ENCODE measurements at places on chromosomes 7 and 10.
A peak's percentile ranks its signal among the peaks of the same experiment; 100 is the strongest.

DNA sequence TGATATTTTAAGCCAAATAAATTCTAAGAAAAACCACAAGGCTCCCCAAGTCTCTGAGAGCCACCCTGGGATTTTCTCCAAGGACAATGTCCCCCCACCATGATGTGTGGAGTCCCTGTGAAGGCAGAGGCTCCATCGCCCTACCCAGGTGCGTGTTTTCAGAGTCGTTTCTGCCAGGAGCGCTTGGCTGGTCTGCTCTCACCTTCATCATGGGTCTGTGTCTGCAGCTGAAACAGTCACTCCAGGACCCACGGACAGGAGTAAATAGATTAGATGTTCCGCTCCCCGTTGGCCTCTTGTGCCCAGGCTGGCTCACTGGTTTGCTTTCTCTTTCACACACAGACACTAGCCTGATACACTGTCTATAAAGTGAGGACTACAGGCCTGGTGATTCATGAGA lies 217.5 kb downstream of the SFMBT2 start:
- peaks cover 83% of the 10 kb centered on the region for H3K36me3 ChIP-seq
- H3K27me3 ChIP-seq = no peaks in the 10 kb centered on the region
- DNase-seq = peak; percentile 55
- H3K4me1 ChIP-seq = peaks cover 30% of the 10 kb centered on the region

DNA sequence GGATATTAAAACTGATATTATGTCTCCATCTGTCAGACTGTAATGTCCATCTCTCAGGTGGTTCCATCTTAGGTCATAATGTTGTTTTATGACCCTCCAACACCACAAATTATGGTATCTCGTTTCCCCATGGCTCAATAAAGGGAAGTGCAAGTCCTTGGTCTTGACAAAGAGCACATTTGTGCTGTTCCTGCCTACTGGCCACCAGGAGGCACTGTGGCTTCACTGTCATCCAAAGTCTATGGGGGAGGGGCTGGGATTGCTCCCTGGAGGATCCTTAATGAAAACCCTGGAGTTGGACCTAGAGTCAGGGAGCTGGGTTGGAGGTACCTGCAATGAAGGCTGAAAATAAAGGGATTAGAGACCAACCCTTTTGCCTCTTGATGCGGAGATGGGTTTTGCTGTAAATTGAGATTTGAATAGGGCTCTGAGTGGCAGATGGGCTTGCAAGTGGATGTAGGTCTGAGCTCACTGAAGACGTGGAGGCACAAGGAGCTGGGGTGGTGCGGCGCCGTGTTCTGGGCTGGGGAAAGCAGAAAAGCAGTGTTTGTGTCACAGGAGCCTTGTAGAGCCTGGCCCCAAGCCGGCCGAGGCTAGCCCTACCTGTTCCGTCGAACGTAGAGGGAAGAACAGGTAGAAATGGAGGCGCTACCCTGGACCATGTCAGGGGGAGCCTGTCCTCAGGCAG lies 180.5 kb upstream of the PRSS58 start:
- H3K27ac ChIP-seq = no peak overlapping the region
- H3K36me3 ChIP-seq = no peaks in the 10 kb centered on the region
- DNase-seq = no peak
- H3K27me3 ChIP-seq = no peaks in the 10 kb centered on the region
- H3K4me3 ChIP-seq = no peak overlapping the region
- peaks cover 51% of the 10 kb centered on the region for H3K4me1 ChIP-seq

DNA sequence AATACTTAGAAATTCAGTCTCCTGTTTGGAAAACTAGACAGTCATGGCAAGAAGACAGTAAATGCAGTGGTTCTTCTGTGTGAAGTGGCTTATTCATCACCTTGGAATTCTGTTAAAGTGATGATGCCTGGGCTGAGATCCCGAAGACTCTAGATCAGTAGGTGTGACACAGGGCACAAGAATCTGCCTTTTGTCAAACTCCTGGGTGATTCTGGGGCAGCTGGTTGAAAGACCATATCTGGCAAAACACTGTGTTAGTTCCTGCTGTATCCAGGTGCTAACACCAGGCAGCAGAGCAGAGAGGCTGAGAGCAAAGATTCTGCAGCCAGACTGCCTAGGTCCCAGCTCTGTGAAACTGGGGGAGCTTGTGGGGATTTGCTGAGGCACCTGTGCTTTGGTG lies 26.5 kb downstream of the MRC1 start:
- H3K4me1 ChIP-seq = no peaks in the 10 kb centered on the region
- H3K36me3 ChIP-seq = no peaks in the 10 kb centered on the region
- peaks cover 5% of the 10 kb centered on the region for H3K27me3 ChIP-seq
- DNase-seq = no peak
- H3K27ac ChIP-seq = no peak overlapping the region

GRCh38 chr10:117681104-117681503 lies 138.6 kb downstream of the EMX2 start:
- DNase-seq = no peak
- H3K36me3 ChIP-seq = no peaks in the 10 kb centered on the region
- no peak overlapping the region for H3K27ac ChIP-seq

DNA sequence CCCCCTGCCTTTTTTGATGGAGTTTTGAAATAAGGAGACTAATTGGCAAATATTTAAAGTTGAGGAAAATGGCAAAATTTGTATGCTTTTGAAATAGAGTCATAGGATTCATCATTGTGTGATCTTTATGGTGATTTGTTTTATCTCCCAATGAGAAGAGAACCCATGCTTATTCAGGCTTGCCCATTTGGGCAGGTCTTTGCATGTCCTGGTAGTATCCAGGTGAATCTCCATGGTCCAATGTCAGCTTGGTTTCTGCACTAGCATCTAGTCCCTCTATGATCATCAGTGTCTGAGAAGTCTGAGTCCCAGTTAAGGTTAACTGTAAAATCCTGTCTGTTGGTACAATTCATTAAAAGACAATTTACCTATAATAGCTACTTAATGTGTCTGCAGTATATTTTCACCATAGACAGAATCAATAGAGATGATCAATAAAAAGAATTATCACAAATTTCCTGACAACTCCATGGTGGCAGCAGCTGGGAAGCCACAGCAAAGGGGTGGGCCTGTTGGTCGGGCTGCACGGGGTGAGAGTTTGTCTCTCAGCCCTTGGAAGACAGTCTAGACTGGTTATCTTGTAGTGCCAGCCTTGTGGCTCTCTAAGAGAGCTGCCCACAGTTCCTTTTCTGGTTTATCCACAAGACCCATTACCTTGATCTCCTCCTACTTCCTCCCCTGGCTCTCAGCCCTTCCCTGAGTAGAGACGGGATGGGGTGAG lies 22.2 kb upstream of the BMPER start:
- H3K4me1 ChIP-seq = no peaks in the 10 kb centered on the region
- DNase-seq = no peak

GRCh38 chr7:10977113-10977512 lies 3.4 kb downstream of the PHF14 start:
- no peaks in the 10 kb centered on the region for H3K27me3 ChIP-seq
- no peak overlapping the region for H3K27ac ChIP-seq
- H3K36me3 ChIP-seq = peaks cover 53% of the 10 kb centered on the region
- H3K4me3 ChIP-seq = no peak overlapping the region
- H3K4me1 ChIP-seq = peaks cover 49% of the 10 kb centered on the region
- DNase-seq = no peak

DNA sequence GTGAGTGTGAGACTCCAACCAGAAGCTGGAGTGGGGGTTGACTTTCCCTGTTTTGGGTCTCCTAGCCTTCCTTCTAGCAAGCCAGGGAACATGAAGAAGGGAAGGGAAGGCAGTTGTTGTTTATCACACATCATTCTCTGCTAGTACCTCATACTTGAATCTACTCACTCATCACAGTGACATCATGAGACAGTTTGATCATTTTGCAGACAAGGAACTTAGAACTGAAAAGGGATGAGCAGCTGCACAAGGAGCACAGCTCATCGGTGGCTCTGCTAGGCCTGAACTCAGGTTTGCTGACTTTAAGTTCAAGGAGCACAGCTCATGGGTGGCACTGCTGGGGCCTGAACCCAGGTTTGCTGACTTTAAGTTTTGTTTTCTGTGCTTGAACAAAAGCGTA lies 19.2 kb downstream of the PRXL2A start:
- no peak overlapping the region for H3K27ac ChIP-seq
- no peaks in the 10 kb centered on the region for H3K27me3 ChIP-seq
- H3K36me3 ChIP-seq = peaks cover 2% of the 10 kb centered on the region
- DNase-seq = no peak

GRCh38 chr7:42735081-42735480 lies 176.8 kb downstream of the C7orf25 start:
- peaks cover 2% of the 10 kb centered on the region for H3K27me3 ChIP-seq
- no peaks in the 10 kb centered on the region for H3K4me1 ChIP-seq
- no peak for DNase-seq
- no peak overlapping the region for H3K4me3 ChIP-seq

- H3K27me3 ChIP-seq = peaks cover 4% of the 10 kb centered on the region
- no peak overlapping the region for H3K27ac ChIP-seq
- no peak overlapping the region for H3K4me3 ChIP-seq
- no peaks in the 10 kb centered on the region for H3K4me1 ChIP-seq
Observed at GRCh38 chr7:94698275-94698674, 42.3 kb upstream of the SGCE start.

DNA sequence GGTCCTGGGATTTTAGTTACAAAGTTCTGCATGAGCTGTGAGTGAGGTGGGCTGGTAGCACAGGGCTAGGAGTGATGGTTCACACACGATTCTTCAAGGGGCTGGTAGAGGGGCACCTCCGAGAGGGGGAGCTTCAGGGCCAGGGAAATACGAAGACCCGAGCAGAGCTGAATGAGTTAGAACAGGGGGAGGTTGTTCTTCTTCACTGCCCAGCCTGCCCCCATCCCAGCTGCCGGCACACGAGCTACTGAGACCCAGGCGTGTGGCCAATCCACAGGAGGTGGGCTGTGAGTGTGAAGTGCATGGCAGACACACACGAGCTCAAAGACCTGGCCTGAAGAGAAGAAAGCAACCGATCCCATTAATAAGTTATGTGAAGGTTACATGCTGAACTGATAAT lies 256.2 kb upstream of the ZNF32 start:
- peaks cover 15% of the 10 kb centered on the region for H3K27me3 ChIP-seq
- H3K4me1 ChIP-seq = no peaks in the 10 kb centered on the region

DNA sequence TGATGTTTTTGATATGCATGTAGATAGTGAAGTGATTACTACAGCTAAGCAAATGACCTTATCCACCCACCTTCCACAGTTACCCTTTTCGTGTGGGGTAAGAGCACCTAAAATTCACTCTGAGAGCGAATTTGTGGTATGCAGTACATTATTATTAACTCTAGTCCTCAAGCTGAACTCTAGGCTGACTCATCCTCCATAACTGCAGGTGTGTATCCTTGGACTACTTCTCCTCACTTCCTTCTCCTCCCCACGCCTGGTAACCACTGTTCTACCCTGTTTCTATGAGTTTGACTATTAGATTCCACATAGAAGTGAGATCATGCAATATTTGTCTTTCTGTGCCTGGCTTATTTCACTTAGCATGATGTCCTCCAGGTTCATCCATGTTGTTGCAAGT lies 484.6 kb downstream of the GATA3 start:
- no peak for DNase-seq
- no peak overlapping the region for H3K27ac ChIP-seq
- no peak overlapping the region for H3K4me3 ChIP-seq
- no peaks in the 10 kb centered on the region for H3K36me3 ChIP-seq
- peaks cover 3% of the 10 kb centered on the region for H3K27me3 ChIP-seq

GRCh38 chr7:30572212-30572841 lies 22.4 kb upstream of the GARS1 start:
- H3K27ac ChIP-seq = no peak overlapping the region
- no peaks in the 10 kb centered on the region for H3K27me3 ChIP-seq
- no peak for DNase-seq
- no peaks in the 10 kb centered on the region for H3K4me1 ChIP-seq
- H3K4me3 ChIP-seq = no peak overlapping the region

DNA sequence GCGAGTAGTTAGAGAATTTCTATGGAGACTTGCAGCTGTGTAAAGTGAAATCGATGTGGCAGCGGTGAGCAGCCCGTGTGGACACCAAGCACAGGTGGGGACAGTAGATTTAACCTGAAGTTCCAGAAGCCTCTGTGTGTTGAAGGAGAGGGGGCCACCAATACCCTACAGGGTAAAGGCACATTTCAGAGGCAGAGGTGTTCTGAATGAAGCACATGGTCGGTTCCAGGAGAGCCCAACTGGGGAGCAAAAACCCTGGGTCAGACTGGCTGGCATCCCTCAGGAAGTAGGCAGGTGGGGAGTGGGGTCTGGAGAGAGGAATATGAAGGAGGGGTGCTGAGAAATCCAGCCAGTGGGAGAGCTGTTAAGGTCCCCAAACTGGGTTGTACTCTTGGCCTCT lies 76.6 kb downstream of the CCDC3 start:
- no peak for DNase-seq
- peaks cover 4% of the 10 kb centered on the region for H3K27me3 ChIP-seq
- no peaks in the 10 kb centered on the region for H3K4me1 ChIP-seq
- no peaks in the 10 kb centered on the region for H3K36me3 ChIP-seq
- H3K27ac ChIP-seq = no peak overlapping the region
- no peak overlapping the region for H3K4me3 ChIP-seq

DNA sequence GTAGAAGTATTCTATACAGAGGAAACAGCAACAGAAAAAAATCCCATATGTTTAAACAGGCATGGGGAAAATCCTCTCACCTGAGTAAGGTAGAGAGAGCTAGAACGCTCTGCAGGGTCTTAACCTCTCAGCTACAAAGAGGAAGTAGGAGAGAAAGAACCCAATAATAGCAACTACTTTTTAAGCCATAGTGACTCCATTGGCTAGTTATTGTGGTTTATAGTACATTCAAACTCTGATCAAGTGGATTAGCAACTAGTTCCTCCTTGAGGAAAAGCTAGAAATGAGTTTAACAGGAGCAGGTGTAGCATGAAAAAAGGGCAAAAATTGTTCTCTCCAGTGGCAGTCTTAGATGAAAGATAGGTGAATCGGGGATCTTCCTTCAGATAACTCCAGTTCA lies 89.7 kb downstream of the HGF start:
- H3K4me3 ChIP-seq = no peak overlapping the region
- no peak for DNase-seq
- H3K36me3 ChIP-seq = no peaks in the 10 kb centered on the region
- H3K4me1 ChIP-seq = no peaks in the 10 kb centered on the region

DNA sequence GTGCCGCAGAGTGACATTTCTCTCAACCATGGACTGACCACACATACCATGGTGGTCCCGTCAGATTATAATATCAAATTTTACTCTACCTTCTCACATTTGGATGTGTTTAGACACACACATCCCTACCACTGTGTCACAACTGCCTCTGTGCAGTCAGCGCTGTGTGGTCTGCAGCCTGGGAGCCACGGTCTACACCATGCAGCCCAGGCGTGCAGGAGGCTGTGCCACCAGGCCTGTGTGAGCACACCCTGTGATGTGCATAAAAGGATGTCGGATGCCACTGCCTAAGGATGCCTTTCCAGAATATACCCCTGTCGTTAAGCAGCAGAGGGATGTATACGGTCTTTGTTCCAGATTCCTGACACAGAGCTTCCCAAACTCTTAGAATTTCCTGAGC lies 150.4 kb downstream of the TCERG1L start:
- no peak for DNase-seq
- no peak overlapping the region for H3K4me3 ChIP-seq
- no peaks in the 10 kb centered on the region for H3K27me3 ChIP-seq
- H3K36me3 ChIP-seq = no peaks in the 10 kb centered on the region
- H3K4me1 ChIP-seq = no peaks in the 10 kb centered on the region

- peaks cover 17% of the 10 kb centered on the region for H3K4me1 ChIP-seq
- no peak for DNase-seq
- no peak overlapping the region for H3K4me3 ChIP-seq
- peaks cover 3% of the 10 kb centered on the region for H3K27me3 ChIP-seq
- H3K27ac ChIP-seq = no peak overlapping the region
- no peaks in the 10 kb centered on the region for H3K36me3 ChIP-seq
Observed at GRCh38 chr7:32036557-32036956, 33.6 kb downstream of the PDE1C start.

GRCh38 chr10:12414278-12414989 lies 65.1 kb downstream of the CAMK1D start:
- H3K4me3 ChIP-seq = no peak overlapping the region
- no peak overlapping the region for H3K27ac ChIP-seq
- no peak for DNase-seq
- peaks cover 16% of the 10 kb centered on the region for H3K4me1 ChIP-seq
